ENCODE measurements at places on chromosomes 12 and 14. TPM values are rescaled to one million over a fixed set of nuclear protein-coding genes. Genes with fewer than 3 reads are reported as not detected.

The ABCD4 gene
- 15.5 TPM for total RNA-seq

GRCh38 chr12:120237360-120238171, 28.0 kb downstream of the PXN start:
- no peak for DNase-seq

- no peak for DNase-seq
Observed at GRCh38 chr12:115407036-115407435, 723.1 kb upstream of the TBX3 start.

The CCNB1IP1 gene
- 28.9 TPM for total RNA-seq

Measured in pancreas (tissue), 10 donors.